AML-193 (cell line): ENCODE measurements at places on chromosomes 3 and 15.

- no peak for DNase-seq
Measured at GRCh38 chr3:65996589-65996988, 42.1 kb downstream of the MAGI1 start.

DNA sequence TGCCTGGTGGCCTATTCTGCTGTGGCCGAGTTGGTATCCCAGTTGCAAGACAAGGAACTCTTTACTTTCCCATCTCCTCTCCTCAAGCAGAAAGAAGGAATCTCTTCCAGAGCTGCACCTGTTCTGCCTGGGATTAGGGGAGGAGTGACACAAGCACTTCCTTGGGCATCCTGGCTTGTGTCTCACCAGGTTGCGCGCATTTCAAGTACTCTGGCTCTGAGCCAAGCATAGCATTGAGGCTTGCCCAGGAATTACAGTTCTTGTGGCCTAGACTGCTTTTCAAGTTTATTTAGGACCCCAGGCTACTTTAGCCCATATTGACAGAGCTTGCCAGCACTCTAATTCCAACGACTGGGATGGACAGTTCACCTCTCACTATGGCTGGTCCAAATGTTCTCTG, 150.5 kb downstream of the RSRC1 start:
- no peak for DNase-seq

DNA sequence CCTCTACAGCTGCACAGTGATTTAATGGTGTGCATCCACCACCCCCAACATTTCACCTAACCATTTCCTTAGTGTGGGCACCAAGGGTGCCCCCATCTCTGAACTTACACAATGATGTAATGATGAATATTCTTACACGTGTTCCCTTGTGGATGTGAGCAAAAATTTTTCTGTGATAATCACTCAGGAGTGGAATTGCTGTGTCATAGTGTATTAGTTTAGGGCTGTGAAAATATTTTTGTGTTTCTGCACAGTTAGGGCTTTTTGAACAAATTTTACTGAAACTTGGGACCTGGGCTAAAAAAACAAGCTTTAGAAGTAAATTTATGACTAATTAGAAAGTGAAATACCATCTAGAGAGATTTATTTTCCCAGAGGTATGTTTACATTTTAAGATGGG, 134.5 kb upstream of the CCNL1 start:
- DNase-seq: no peak

GRCh38 chr15:70742928-70743327, 20.4 kb downstream of the UACA start:
- DNase-seq: no peak

DNA sequence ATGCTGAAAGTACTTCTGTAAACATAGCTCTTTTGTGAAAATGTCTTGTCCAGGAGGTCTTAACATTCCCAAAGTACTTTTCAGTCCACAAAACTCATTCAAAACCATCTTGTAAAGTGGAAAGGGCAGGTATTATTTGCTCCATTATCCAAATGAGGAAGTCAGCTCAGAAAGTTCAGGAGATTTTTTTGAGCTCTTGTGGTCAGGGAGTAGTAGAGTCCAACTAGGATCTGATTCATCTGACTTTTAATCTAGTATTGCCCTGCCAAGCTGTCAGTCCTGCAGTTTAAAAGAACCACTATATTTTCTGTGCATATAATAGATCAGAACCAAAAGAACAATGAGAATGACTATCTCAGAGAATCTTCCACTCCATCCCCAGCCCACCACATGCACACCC, 83.5 kb downstream of the FOXB1 start:
- no peak for DNase-seq

- DNase-seq: no peak
Measured at GRCh38 chr3:61541694-61542093, 19.7 kb upstream of the PTPRG start.

DNA sequence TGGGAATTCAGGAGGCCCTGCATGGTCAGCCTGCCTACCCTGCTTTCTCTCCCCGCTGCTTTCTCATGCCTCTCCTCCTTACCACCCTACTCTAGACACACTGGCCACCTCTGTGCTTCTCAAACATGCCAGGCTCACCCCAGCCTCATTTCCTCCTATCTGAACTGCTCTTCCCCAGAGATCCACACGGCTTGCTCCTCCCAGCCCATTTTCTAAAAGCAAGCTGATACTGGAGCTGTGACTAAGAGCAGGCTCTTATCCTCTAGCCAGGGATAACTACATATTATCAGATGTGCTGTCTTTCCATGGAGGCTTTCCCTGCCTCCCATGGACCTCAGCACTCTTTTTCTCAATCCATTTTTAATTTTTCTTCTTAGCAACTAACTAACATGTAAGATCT, 85.9 kb downstream of the BOC start:
- no peak for DNase-seq
